NCI-H1092 (cell line): ENCODE measurements at places on chromosomes 2 and 18.

- no peak for DNase-seq
Observed at GRCh38 chr18:62998443-62998842, 283.1 kb downstream of the PHLPP1 start.

DNA sequence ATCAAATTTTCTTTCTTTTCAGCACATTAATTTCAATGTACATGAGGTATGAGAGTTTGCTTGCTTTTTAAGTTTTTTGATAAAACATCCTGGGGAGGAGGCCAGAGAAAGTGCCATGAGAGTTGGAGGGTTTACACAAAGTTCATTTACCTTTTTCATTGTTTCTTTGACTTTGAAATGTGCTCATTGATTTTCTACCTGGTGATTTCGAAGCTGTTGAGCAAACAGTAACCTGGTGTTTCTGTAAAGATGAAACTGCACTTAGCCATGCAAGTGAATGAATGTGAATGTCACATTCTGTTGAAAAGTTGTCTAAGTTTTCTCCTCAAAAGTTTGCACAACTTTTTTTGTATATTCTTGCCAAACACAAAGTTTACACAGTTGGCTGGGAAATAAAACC, 797.0 kb downstream of the METTL4 start:
- DNase-seq, result no peak

- DNase-seq, result no peak
Observed at GRCh38 chr18:79512461-79513380, 117.0 kb downstream of the NFATC1 start.

- DNase-seq, result no peak
Observed at GRCh38 chr2:202941771-202942170, 29.7 kb downstream of the CARF start.

DNA sequence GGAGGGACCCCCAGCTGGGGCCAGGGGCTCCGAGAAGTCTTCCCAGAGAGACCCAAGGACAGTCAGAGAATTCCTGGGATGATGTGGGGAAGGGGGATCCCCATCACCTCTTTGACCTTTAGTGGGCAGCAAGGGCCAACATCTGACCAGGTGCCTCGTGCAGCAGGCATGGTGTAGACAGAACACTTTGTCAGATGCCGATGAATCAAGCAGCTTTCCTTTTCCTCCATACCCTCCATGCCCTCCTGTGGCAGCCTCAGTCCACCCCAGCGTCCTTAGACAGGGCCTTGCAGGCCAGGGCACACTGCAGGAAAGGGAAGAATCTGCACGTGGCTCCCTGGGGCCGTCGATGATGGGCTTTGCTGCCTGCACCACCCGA, 26.3 kb downstream of the GPR55 start:
- no peak for DNase-seq

DNA sequence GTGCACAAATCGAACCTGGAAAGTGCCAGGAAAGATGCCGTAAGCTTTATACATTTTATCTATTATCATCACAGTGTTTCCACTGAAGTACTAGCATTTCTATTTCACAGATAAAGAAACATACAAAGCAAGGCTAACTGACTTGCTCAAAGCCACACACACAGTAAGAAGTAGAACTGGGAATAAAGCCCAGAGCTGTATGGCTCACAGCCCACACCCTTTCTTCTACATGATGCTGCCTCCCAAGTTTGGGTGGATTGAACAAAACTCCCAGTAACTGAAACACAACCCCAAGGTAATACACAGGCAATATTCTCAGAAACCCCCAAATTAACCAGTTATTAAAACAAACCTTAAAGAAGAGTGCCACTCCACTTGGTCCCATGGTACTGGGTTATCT, 11.2 kb downstream of the SAP130 start:
- DNase-seq, result no peak

GRCh38 chr2:112957511-112957910, 20.3 kb upstream of the IL36G start:
- no peak for DNase-seq

GRCh38 chr2:157271590-157272203, 14.2 kb downstream of the GALNT5 start:
- DNase-seq, result no peak

- no peak for DNase-seq
Observed at GRCh38 chr18:57062844-57063243, 84.0 kb upstream of the BOD1L2 start.

GRCh38 chr2:150485871-150486538, 1.5 kb downstream of the RND3 start:
- peak; percentile 35 for DNase-seq

GRCh38 chr2:67057901-67058703, 339.0 kb upstream of the ETAA1 start:
- DNase-seq, result no peak

DNA sequence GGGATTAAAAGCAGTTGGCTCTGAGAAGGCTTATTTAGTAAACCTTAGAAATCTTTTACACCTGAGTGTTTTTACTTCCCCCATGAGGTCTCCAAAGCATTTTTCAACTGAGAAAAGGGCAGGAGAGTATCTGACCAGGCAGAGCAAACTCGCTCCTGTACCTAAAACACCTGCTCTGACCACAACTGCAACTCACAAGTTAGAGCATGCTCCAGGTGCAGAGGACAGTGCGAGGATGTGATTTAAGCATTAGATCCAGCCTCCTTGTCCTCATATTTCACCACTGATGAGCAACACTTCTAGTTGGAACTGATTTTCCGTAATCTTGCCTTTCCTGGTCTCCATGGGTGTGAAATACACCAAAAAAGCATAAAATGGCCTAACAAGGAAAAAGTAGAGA, 34.5 kb upstream of the TBC1D8 start:
- DNase-seq, result no peak

GRCh38 chr2:18643326-18644114, 54.2 kb upstream of the NT5C1B start:
- no peak for DNase-seq

DNA sequence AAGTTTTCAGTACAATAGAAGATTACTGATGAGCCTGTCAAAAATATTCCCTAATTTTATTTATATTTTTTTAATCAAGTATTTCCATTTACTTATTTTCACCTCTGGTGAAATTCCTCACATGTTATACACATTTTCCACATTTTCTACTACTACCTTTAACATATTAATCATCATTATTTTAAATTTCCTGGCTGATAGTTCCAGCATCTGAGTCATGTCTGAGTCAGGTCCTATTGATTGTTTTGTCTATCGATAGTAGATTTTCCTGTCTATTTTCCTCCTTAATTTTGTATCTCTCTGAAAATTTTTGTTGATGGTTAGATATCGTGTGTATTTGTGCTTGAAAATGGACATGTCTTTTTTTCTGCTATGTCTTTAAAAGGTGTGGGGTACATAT, 211.8 kb upstream of the DSEL start:
- no peak for DNase-seq

- no peak for DNase-seq
Observed at GRCh38 chr2:217836901-217837491, 165.8 kb downstream of the TNS1 start.

DNA sequence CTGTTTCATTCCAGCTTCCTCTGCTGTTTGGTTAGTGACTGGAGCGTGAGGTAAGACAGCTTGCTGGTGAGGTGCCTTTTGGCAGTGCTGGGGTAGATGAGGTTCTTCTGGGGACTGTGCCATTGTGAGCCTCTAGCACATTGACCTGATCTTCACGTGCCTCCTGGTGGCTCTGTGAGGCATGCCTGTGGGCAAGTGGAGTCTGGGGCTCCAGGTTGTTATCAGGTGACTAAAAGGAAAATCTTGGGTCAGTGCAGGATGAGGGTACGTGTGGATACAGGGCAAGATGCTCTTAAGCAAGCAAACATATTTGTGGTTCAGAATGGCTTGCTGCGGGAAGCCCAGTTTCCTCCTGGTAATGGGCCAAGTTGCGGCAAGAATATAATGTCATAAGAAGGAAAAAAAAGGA, 75.4 kb downstream of the FHOD3 start:
- DNase-seq, result no peak

DNA sequence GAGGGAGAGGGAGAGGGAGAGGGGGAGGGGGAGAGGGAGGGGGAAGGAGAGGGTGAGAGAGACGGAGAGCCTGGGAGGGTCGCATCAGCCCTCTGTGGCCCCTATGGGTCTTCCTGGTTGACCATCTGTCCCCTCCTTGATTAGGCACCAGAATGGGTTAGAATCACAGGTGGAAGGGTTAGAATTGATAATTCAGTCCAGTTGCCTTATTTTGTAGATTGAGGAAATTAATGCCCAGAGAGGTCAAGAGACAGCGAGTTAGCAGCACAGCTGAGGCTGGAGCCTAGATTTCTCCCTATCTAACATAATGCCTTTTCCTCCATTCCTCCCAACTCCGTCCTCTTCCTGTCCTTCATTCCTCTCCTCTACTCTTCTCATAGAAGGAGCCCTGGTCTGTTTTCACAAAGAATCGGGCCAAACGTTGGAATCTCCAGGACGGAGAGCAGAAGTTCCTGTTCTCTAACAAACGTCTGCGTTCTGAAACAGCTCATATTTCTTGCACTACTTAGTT, 338 bp upstream of the THUMPD2 start:
- no peak for DNase-seq
